ENCODE measurements at places on chromosomes 7 and 10. TPM values are rescaled to one million over a fixed set of nuclear protein-coding genes. Genes with fewer than 3 reads are reported as not detected.

GRCh38 chr7:150787321-150788281 is 12.6 kb downstream of the TMEM176B start:
- DNase-seq = no peak

GRCh38 chr10:26214004-26214403 is 2.6 kb upstream of the GAD2 start:
- DNase-seq = no peak

- DNase-seq = no peak
Observed at GRCh38 chr7:108296911-108297310, 159.3 kb downstream of the NRCAM start.

- DNase-seq = no peak
Observed at GRCh38 chr10:71605263-71605962, 114.2 kb downstream of the C10orf105 start.

GRCh38 chr10:123229927-123230630 is 75.9 kb downstream of the BUB3 start:
- DNase-seq = no peak

CLDN3 gene
- total RNA-seq = not detected

SPDYE11 gene
- not detected for total RNA-seq

SMKR1 gene
- total RNA-seq = not detected

INSYN2A gene
- 0.25 TPM for total RNA-seq
